ENCODE measurements at places on chromosomes 5 and 9.

- DNase-seq = no peak
Measured at GRCh38 chr5:41509399-41510175, 814 bp downstream of the PLCXD3 start.

GRCh38 chr5:96993760-96994159, 57.9 kb downstream of the LNPEP start:
- no peak for DNase-seq

DNA sequence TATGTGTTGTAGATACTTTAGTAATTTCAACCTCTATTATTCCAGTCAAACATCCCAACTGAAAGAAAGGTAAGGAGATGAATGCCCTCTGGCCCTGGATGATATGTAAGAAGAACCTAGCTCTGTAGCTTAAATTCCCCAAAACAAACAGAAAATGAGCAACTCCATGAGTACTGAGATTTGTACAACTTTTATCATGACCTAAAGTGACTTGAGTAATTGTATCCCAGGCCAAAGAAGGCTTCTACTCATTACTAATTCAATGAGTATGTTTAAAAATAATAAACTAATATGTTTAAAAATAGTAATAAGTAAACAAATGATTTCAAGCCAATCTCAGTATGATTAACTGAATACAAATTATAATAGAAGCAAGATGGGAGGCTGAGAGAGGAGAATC, 414.0 kb upstream of the ACTBL2 start:
- DNase-seq = peak; percentile 35

DNA sequence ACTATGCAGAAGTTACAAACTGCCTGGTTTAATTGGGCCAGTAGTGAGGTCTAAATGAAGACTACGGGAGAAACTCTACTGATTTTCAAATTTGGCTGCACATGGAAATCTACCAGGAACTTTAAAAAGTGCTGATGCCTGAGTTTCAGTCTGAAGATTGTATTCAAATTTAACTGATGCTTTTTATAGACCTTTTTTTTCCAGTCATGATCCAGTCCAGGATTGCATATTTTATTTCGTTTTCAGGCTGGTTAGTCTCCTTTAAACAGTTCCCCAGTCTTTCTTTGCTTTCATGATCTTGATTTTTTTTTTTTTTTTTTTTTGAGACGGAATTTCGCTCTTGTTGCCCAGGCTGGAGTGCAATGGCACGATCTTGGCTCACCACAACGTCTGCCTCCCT, 23.7 kb upstream of the SPZ1 start:
- no peak for DNase-seq

DNA sequence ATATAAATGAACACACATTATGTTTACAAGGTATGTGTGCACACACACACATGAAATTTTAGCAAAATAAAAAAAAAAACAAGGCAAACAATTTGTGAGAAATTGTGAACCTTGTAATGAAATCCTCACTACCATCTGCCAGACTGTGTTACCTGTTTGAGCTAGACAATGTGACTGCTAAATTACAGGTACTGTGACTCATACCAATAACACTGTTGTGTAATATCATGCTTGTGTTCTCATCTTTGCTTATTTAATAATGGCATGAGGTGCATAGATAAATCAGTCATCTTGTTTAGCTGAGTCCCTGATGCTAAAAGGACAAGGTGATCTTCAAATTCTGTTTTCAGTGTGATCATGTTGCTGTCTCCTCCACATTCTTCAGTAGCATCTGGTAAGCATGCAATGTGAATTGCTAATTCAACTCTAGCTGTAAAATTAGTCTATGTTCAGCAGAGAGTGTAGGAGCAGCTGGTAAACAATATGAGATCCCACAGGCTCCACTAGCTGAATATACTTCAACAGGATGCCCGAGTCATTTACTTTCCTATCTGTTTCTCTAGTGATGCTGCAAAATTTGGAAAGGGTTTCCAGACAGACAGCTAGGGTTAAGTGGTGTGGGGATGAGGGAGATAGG, 966.3 kb upstream of the C9orf72 start:
- DNase-seq = no peak

- DNase-seq = peak; percentile 75
Measured at GRCh38 chr5:154190595-154191304, at the start of gene GALNT10. TSS of gene GALNT10 (plus strand) at chr5:154190733. CDS start at chr5:154190867, 134 bp downstream.

GRCh38 chr5:75049456-75050351, 2.7 kb downstream of the GCNT4 start:
- peak; percentile 74 for DNase-seq

- no peak for DNase-seq
Measured at GRCh38 chr5:112738191-112738560, 491 bp downstream of the APC start.

DNA sequence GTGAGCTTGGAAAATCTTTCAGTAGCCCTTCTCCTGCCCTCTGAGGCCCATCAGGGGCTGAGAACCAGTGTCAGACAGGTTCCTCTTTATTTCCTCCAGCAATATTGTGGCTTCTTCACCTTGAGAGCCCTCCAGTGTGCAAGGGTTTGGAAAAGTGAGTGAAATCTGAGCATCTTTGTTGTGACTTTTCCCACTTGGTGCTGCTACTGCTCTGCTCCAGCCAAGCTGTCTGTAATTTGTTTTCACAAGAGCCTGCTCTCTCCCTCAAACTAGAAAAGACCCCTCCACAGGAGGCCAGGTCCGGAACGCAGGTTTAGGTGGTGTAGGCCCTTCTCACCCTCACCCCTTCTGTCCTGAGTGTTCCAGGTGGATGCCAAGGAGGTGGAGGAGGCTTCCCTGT, 57.4 kb upstream of the SPRY4 start:
- DNase-seq = no peak

DNA sequence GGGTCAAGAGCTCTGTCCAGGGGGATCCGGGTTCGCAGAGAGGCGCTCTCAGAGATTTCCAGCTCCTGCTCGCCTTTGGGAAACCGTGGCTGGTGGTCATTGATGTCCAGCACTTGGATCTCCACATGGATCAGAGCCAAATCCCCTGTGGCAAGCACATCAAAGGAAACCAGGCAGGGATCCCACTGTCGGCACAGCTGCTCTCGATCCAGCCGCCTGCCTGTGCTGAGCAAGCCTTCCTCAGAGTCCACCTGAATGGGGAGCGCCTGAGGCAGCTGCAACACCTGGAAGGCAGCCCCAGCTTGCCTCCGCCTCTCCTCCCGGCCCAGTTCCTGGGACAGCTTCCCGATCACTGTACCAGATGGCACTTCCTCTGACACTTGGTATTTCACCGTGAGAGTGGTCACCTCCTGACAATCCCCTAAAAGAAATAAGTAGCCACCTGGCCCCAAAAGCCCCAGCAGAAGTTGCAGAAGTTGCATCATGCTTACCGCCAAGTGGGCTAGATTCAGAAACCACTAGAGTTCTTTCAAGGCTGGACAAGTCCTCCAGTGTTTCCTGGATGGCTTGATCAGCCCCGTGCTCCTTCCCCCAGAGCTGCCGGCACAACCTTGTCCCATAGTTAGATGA, 520 bp downstream of the PCDH12 start:
- no peak for DNase-seq

- DNase-seq = no peak
Measured at GRCh38 chr9:129954868-129955550, 88.0 kb downstream of the FNBP1 start.

- DNase-seq = no peak
Measured at GRCh38 chr9:116668970-116669695, 18.0 kb upstream of the TRIM32 start.
